ENCODE measurements at places on chromosomes 12 and 14.
A peak's percentile ranks its signal among the peaks of the same experiment; 100 is the strongest.

- no peak for DNase-seq
Measured at GRCh38 chr12:96226401-96226800, 32.2 kb downstream of the ELK3 start.

DNA sequence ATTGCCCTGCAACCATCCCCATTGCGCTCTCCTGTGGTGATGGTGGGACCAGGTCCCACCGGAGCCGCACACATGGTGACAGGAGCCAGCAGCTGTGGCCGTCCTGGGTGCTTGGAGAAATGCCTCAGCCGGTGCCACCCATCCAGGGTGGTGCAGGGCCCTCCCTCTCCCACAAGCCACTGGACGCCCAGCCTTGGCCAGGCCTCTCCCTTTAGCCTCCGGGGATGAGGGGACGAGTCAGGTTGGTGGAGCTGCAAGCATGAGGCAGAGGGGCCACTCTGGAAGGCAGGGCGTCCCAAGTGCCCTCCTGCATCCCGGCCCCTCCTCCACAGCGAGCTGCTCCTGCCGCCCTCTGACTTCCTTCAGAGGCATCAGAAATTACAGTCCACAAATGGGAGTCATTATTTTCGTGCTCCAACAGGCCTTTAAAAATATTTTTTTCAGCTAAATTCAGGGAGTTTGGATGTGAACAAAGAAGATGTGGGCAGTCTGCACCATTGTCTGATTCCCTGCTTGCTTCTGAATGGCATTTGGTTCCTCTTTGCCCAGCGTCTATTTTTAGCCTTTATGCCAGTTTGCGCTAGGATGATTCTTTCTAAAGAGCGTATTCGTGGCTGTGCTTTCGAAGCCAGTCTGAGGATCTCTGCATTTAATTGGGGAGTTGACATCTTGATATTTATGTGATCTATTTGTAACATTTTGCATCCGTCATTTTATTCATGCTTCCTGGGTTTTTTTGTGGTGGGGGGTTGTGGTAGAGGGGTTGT is 189.4 kb downstream of the ADGRD1 start:
- no peak for DNase-seq

GRCh38 chr14:75999511-76000190 is 14.1 kb downstream of the IFT43 start:
- DNase-seq, result no peak

GRCh38 chr12:16229676-16230075 is 47.8 kb downstream of the SLC15A5 start:
- no peak for DNase-seq

- DNase-seq, result no peak
Measured at GRCh38 chr14:26286913-26287205, 311.0 kb downstream of the NOVA1 start.

DNA sequence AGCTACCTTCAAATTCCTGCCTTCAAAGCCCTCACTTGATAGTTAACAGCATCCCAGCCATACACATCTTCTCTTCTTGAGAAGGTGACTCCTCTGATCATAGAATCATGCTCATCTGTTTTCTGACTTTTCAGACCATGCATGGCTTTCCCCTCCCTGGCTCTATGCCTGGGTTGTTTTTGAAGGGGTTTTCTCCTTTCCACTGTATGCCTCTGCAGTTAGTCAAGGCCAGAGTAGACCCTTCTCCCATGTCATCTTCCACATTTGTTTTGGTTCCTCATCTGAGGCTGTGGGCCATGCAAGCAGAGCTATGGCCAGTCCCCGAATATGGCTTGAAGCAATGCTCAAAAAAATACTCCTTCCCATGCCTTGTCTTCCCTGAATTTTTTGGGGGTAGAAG is 14.3 kb upstream of the MCRS1 start:
- no peak for DNase-seq

- DNase-seq, result no peak
Measured at GRCh38 chr12:132488127-132489077, 1.5 kb upstream of the FBRSL1 start.

- DNase-seq, result no peak
Measured at GRCh38 chr14:54606178-54606577, 39.2 kb downstream of the SAMD4A start.

DNA sequence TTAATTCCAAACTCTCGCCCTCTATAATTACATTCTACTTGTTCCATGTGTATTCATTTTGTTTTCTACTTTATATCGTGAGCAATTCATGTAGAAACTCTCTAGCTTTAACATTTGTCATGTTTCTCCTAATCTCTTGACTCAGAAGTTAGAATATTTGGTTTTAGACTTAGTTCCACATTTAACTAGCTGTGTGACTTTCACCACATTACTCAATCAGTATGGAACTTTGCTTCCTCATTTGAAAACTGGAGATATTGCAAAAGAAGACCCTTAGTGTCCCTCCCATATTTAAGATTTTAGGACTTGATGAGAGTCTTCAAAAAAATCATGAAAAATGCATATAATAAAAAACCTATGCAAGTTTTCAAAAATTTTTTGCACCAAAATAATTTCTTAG is 447.5 kb downstream of the GXYLT1 start:
- no peak for DNase-seq

GRCh38 chr12:4015225-4016091 is 142.3 kb upstream of the PARP11 start:
- no peak for DNase-seq

GRCh38 chr12:71008616-71009015 is 88.1 kb upstream of the PTPRR start:
- DNase-seq, result no peak

DNA sequence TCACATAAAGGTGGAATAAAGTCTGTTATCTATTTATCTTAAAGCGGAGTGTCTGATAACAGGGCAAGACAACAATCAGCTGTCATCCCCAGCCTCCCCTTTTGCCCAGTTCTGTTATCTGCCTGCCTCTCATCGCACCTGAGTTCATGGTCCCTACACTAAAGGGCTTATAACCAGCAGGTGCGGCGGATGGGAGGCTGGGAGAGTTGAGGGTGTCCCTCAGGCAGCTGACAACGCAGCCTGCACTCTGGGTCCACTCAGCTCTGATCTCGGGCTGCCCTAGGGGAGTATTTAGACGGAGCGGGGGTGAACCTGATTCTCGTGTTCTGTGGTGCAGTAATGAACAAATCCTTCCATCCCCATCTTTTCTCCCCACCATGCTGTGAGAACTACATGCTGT is 34.0 kb upstream of the JDP2 start:
- DNase-seq, result no peak

DNA sequence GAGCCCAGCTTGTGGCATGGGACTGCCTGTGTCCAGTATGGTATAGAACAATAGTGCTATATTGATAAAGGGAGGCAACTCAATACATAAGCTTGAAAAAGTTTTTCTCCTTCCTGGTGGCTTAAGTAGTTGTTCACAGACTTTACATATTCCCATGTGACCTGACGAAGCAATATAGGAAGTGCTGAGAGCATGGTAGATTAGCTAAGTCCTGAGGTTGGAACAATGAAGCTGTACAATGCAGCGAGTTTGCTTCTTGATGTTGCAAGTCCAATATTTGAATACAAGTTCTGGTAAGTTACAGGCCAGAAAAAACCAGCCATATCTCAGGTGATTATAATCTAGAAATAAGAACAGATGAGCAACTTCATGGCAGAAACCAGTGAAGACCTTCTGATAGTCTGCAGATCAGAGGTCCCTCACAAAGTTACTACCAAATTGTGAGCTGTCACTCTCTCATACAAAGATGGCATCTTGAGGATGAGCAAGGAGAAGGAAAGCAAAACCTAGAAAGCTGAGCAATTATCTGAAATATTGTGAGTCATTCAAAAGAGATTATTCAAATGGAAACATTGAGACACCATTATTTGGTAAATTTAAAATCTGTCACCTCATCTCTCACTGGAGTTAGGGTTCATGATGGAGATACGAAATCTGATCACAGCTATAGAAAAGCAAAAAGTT is 72.9 kb upstream of the BTG1 start:
- DNase-seq, result no peak

GRCh38 chr12:25518512-25518911 is 34.6 kb downstream of the LMNTD1 start:
- no peak for DNase-seq

DNA sequence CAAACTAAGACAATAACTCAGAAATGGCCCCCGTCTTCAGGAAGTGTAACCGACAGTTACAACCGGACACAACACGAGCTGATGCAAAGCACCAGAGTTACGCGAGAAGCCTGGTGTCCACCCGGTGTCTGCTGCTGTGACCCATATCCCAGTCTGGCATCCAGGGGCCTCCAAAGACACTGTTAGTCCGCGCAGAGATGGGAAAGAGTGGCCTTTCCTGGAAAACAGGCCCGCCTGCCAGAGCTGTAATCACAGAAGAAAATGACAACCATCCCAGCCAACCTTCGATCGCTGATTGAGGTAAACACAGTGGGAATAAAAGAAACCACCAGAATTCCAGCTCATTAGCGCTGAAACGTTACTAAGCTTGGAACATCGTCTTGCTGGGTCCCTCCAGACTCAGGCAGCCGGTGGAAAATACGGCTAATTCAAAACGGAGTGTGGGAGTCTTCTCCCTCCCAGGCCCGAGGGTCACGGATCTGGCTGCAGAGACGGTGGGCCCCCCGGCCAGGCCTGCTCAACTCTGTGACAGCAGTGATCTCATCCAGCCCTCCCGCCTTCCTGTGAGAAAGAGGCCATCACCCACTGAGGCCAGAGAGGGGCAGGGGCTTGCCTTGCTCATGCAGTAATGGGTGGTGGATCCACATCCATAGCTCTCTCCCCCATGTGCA is 273.9 kb upstream of the RTL1 start:
- no peak for DNase-seq

DNA sequence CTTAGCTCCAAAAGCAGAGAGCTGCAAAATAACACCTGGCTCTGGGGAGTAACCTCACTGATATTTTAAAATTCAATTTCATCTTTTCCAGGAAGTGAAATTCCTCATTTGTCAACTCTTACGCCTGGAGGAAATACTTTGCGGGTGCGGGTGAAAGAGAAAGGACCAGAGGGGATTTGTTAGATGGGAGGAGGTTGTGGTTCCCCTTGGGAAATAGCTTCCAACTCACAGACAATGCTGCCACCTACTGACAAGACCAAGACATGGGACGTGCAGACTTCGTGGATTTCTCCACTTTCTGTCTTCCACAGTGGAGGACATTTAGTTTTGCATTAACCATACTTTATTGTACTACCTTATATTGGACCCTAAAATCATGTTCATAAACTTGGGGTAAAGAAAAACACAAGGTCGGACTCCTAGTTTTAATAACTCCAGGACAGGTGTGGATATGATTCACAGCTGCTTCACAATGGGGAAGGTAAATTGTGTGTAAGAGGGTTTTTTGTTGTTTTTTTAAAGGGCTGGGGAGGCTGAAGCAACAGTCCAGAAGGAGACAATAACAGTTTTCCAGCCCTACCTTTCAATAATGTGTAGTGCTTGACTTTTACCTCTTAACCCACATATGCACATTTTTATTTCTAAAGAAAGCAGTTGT is 10.8 kb downstream of the FBXL14 start:
- DNase-seq, result peak; percentile 87

DNA sequence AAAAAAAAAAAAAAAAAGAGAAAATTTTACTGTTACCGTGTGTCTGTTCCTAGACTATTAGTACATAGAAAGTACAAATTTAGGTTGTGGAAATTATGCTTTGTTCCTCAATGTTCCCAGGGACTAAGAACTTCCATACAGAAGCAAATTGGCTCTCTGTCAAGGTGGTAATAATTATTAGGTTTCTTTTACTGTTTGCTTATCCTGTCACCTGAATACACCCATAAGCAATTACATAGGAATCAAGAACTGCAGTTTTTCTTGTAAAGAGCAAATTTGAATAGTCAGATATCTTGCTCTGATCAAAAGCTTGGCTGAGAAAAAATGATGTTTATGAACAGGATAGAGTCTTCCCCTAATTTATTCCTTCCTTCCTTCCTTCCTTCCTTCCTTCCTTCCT is 191.2 kb downstream of the AEBP2 start:
- no peak for DNase-seq

DNA sequence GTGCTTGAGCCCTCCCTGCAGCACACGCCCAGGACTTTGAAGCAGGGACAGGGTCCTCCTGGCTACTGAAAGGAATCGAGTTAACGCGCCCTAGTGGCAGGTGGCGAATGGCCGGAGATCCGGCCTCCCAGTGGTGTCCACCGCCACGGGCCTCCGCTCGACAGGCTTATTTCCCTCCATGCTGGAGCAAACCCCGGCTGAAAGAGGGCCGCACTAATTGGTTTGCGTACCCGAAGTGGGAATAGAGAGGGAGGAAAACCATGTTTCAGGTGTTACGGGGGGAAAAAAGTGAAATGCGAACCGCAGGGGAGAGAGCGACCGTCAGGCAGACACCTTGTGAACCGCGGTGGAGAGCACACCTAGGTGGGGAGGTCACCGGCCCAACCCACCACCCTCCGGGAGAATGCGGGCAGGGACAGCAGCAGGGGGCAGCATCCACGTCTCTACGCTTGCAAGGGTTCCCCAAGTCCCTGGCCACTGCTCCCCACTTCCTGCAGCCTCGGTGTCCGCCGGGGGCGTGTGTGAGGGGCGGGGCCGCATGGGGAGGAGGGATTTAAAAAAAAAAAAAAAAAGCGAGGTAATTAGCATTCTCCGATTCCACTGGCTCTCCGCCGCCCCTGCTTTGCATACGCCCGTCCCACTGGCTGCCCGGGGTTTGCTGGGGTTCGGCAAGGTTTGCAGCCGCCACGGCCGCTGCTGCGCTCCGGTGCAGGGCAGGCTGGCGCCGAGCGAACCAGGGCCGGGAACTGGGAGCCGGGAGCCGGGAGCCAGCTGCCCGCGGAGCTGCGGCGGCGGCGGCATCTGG is 224.6 kb upstream of the CRY1 start:
- peak; percentile 92 for DNase-seq

DNA sequence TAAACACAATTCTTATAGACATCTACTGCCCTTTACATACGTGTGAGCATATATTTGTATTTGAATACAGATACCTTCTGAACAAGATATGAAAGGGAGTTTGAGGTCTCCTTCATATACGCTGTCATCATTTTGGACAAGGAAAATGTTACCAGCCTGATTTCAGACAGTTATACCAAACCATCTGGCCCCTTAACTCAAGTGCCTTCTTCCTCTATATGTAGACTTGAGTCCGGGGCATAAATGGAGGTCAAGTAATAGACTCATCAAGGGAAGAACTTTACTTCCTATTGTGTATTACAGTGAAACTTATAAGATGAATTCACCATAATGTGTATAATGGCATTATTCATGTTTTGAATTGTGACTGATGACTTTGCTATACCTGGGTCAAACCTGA is 52.2 kb downstream of the FAR2 start:
- DNase-seq, result no peak

- DNase-seq, result no peak
Measured at GRCh38 chr12:12378616-12379015, 21.7 kb downstream of the BORCS5 start.

DNA sequence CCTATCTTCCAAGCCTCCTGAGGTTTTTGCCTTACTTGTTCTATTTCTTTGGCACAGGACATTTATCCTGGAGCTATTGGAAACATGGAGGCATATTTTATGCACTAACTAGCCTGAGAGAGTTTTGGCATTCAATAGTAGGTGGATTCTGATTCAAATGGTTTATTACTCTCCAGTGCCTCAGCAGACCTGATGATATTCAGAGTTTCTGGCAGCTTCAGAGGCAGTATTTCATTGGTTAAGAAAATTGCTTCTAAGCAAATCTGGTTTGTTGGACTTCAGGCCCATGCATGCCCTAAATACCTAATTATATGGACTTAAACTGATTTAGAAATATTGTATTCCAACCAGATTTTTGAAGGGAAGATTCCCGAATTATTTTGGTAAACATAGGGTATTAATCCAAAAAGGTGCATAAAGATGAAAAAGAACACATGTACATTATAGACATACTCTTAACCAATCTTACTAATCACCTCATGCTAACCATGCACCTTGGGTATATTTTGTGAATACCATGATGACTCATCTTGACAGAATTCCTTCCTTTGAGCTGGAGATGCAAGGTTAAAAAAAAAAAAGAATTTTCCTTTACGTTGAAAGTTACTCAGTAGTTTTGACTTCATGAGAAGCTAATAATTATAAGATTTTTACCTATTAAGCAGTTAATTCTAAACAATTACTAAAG is 44.3 kb upstream of the KTN1 start:
- DNase-seq, result no peak

Data from NCI-H1436 (cell line).